Dermis blood vessel endothelial cell (primary cell): ENCODE measurements at places on chromosomes 6 and 20. TPM values are rescaled to one million over a fixed set of nuclear protein-coding genes. Genes with fewer than 3 reads are reported as not detected.

Gene TMC2
- not detected in 2 replicates for total RNA-seq

Gene ACTL10
- total RNA-seq: 1.9 and 2.2 TPM in 2 replicates

Gene TLDC2
- under 0.01 and 0.14 TPM in 2 replicates for total RNA-seq

Gene DAAM2
- total RNA-seq: 0.14 and 0.34 TPM in 2 replicates

Gene MYL9
- 1.9 and 3.7 TPM in 2 replicates for total RNA-seq

Gene MLIP
- total RNA-seq: 2.6 and 4.4 TPM in 2 replicates

Gene FAM184A
- total RNA-seq: 0.17 and 0.33 TPM in 2 replicates

Gene BPIFB1
- not detected in 2 replicates for total RNA-seq

Gene EDN3
- not detected in 2 replicates for total RNA-seq

Gene ENPP3
- 0.19 and 0.85 TPM in 2 replicates for total RNA-seq

Gene PRPH2
- 0.17 and 2.0 TPM in 2 replicates for total RNA-seq

Gene HLA-DPA1
- 0.34 and 17.4 TPM in 2 replicates for total RNA-seq

Gene NFATC2
- total RNA-seq: 4.8 and 8.8 TPM in 2 replicates

Gene NNAT
- total RNA-seq: 0.23 and 0.34 TPM in 2 replicates
